Large intestine (tissue), 12 donors: ENCODE measurements at places on chromosomes 1 and 21. TPM values are rescaled to one million over a fixed set of nuclear protein-coding genes. Genes with fewer than 3 reads are reported as not detected.

Gene CD1E
- polyA plus RNA-seq: 0.34 TPM

Gene SLC44A3
- 70.5 TPM for polyA plus RNA-seq

Gene XCL2
- polyA plus RNA-seq: 2.0 TPM

Gene FAM78B
- polyA plus RNA-seq: 3.5 TPM

Gene TNFRSF1B
- polyA plus RNA-seq: 16.3 TPM
